ENCODE measurements at places on chromosomes 11 and 22.

DNA sequence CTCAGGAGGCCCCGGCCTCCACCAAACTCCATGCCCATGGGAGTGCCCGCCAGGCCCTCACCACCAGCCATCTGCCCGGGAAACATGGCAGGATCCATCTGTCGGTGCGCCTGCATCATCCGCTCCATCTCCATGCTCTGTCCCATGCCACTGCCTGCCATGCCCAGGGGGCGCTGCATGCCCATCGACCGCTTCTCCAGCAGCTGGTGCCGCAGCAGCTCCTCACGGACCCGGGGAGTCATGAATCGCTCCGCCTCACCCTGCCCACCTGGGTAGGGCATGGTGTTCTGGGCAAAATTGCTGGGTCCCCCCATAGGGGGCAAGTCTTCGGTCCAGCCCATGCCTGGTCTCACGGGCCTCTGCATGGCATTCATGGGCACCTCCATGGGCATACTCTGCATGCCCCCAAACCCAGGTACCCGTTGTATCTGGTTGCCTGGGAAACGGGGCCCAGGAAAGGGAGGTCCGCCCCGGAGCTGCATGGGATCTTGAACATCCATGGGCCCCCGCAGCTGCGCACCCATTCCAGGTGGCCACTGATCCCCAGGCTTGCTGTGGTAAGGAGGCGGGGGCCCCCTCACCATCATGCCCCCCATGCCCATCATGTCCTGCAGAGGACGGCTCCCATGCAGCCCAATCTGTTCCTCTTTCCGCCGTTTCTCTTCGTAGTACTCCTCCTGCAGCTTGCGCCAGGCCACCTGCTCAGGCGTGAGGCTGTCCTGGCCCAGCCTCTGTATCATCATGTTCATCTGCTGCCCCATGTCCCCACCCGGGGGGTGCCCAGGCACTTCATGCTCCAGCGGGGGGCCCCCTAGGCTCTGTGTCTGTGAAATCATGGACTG, 18.0 kb downstream of the CXCR5 start:
- peak; percentile 65 for DNase-seq

GRCh38 chr11:132639403-132639802, 892.9 kb downstream of the OPCML start:
- DNase-seq: no peak

DNA sequence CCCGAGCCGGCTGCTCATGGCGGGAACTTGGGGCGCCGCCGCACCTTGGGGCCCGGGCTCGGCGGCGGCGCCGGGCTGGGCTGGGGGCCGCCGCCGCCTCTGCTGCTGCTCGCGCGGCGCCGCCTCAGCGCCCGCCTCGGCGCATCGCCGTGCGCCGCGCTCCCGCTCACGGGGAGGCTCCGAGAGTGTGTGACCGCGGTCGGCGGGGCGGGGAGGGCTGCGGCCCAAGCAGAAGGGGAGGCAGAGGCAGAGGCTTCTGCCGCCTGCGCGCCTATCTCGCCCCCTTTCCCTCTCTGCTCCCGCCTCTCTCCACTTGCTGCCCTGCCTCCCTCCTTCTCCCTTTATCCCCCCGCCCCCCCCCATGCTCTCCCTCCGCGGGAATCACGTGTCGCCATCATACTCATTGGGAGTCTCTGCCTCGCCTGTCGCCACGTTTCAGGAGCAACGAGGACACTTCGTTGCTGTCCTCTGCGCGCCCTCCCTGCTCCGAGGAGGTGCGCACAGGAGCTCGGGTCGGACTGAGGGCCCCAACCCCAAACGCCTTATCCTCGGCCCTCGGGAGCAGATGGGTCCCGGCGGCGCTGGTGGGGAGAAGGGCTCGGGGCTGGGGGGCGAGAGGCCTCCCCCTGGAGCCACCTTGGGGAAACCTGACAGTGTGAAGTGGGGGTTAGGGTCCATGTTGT, at the start of gene GUCY1A2:
Gene GUCY1A2 (minus strand): TSS at position 258 of the 683 bp plus-strand sequence. CDS start 421 bp downstream, outside the sequence.
- peak; percentile 34 for DNase-seq

DNA sequence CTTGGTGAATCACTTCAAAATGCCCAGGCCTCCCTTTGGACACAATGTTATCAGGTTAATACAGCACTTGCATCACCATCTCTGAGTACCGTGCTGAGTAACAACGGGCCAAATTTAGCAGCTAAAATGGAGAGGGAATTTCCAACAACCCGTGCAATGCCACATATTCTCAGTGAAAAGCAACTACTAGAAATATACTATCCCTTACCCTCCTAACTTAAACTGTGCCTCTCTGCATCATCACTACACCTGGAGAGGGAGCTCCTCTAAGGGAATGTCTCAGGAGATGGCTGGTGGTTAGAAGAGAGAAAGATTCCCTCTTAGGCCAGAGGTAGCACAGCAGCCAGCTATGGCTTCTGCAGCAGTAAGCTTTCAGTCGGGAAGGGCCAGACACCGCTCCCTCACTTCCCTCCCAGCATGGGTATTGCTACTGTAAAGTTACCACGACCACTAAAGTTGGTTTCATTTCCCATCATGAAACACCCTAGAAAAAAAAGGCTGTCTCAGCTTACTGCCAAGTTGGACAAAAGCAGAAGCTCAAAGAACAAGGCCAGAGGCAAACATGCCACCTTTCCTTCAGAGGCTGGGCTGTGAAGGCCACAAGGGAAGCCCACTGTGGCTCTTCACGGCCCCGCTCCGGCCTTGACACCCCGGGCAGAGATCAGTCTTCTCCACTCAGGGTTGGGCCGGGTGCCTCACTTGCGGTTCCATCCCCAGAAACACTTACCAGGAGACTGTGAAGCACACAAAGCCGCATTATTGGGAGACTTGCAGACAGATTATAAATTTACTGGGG, 3.9 kb downstream of the MAML2 start:
- DNase-seq: no peak

DNA sequence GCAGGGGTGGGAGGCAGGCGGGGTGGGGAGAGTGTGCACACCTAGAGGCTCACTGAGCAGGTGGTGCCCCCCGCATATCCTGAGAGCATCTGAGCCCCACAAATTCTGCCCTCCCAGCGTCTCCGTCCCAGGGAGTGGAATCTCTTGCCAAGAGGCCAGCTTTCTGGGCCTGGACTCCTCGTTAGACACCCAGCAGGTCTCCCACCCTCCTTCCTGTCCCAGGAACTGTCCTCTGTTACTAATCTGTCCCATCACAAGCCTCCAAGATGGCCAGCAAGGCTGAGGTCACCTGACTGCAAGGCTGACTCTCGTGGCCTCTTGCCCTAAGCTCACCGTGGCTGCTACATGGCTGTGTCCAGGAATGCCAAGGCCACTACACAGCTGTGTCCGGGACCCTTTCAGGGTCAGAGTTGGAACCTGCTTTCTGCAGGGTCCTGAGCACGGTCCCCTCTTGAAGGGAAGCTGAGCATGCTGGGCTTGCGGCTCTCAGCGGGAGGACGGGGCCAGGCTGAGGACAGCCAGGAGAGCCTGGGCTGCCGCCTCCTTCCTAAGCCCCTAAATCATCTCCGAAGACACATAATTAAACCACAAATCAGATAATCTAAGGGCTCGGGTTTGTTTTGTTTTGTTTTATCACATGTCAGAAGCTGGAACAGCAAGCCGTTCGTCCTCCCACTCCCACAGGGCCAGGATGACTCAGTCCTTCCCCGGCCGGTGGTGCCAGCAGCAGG, 1327.3 kb downstream of the TBC1D22A start:
- DNase-seq: no peak

- DNase-seq: no peak
These were observed 68.1 kb downstream of the LIF start for GRCh38 chr22:30178181-30179126.

- no peak for DNase-seq
These were observed 3.2 kb downstream of the PPP6R3 start for GRCh38 chr11:68463714-68464113.

GRCh38 chr11:1832920-1833295, 1.9 kb upstream of the SYT8 start:
- no peak for DNase-seq

Data from RWPE2 (cell line).